Mesangial cell (primary cell): ENCODE measurements at places on chromosomes 13 and 19. TPM values are rescaled to one million over a fixed set of nuclear protein-coding genes. Genes with fewer than 3 reads are reported as not detected.

Gene MUC16
- under 0.01 TPM in 1 of 2 replicates, not detected in the other for total RNA-seq

Gene PGLYRP2
- not detected in 2 replicates for total RNA-seq

Gene CTU1
- 11.0 and 12.2 TPM in 2 replicates for total RNA-seq

Gene TIMM13
- 75.7 and 95.5 TPM in 2 replicates for total RNA-seq

Gene ZNF416
- 2.6 and 4.2 TPM in 2 replicates for total RNA-seq

Gene DCT
- under 0.01 and 0.25 TPM in 2 replicates for total RNA-seq

Gene ZNF607
- 1.1 and 3.0 TPM in 2 replicates for total RNA-seq

Gene ZNF723
- not detected in 2 replicates for total RNA-seq

Gene LIM2
- total RNA-seq = not detected in 2 replicates

Gene C19orf67
- not detected in 2 replicates for total RNA-seq

Gene CPAMD8
- 0.16 and 4.3 TPM in 2 replicates for total RNA-seq

Gene RHPN2
- total RNA-seq = 11.1 and 23.7 TPM in 2 replicates
